SW 1271 (cell line): ENCODE measurements at places on chromosomes 11 and 22.

DNA sequence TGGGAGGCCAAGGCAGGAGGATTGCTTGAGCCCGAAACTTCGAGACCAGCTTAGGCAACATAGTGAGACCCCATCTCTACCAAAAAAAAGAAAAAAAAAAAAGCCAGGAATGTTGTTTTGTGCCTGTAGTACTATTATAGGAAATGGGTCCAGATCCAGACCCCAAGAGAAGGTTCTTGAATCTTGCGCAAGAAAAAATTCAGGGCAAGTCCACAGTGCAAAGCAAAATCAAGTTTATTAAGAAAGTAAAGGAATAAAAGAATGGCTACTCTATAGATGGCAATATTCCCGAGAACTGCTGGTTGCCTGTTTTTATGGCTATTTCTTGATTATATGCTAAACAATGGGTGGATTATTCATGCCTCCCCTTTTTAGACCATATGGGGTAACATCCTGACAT lies 51.2 kb upstream of the RDX start:
- DNase-seq = no peak

GRCh38 chr22:17607891-17608521 lies 20.5 kb downstream of the ATP6V1E1 start:
- DNase-seq = no peak

- no peak for DNase-seq
Observed at GRCh38 chr22:19815093-19815822, 39.4 kb downstream of the GNB1L start.

- no peak for DNase-seq
Observed at GRCh38 chr11:80320765-80321164, 879.9 kb upstream of the TENM4 start.

DNA sequence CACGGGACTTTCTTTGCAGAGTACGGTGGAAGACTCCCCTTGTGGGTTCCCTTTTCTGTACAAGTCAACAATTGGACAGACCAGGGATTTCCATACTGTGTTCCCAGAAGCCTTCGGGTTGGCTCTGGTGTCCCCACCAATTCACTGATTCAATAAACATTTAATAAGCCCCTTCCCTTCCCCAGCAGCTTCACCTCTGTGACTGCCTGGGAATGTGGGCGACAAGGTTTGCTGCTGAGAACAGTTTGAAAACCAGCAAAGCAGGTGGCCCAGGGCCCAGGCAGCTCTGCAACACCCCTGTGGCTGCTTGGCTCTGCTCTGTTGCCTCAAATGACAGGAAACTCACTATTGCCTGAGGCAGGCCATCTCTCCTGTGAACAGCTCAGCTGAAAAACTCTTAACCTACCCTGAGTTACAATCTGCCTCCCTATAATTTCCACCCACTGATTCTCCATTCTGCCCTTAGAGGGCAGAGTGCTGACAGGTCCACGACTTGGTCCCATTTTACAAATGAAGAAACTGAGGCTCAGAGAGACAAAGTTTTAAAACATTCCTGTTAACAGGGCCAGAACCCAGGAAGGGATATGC lies 10.4 kb downstream of the ADORA2A start:
- no peak for DNase-seq

GRCh38 chr11:71373791-71374454 lies 74.3 kb downstream of the DHCR7 start:
- DNase-seq = no peak

DNA sequence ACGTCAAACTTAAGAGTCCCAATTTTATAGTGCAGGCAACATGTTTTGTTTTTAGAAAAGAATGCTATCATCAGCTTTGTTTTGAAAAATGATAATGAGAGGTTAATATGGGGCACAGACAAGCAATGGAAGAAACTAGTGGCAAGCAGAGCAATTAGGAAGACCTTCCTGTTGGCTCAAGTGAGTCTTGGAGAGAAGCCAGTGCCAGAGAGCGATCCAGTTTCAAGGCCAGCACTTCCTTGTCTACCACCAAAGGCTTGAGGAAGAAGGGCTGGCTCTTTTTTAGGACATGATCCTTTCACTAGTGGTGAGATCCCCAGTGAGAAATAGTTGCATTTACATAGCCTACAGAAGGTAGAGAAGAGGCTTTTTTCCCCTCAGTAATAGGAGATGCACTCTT lies 1340.7 kb downstream of the LRRC4C start:
- DNase-seq = no peak

- no peak for DNase-seq
Observed at GRCh38 chr11:105783216-105783615, 173.3 kb downstream of the GRIA4 start.

- DNase-seq = no peak
Observed at GRCh38 chr11:65766535-65766934, 14.2 kb downstream of the AP5B1 start.

- peak; percentile 29 for DNase-seq
Observed at GRCh38 chr22:37904572-37905533, 1.2 kb upstream of the MICALL1 start.

GRCh38 chr11:78010755-78011154 lies 12.3 kb downstream of the KCTD14 start:
- no peak for DNase-seq

- DNase-seq = no peak
Observed at GRCh38 chr22:37248251-37248650, 4.2 kb upstream of the RAC2 start.

DNA sequence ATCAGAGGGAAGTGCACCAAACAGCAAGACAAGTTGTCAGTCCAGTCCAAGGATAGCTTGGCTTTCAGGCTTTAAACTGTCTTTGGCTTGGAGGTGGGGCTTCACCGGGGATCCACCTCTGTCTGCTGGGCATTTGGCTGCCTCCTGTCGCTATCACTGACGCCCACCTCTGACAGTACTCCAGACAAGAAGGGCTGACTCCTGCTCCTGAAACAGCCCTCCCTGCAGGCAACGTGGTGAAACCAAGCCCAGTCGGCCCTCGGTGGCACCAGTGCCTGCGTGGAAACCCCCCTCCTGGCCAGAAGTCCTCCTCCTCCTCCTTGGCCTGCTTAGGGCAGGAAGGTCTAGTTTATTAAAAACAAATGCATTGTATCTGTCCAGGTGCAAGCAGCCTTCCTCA lies 16.9 kb downstream of the DHCR7 start:
- no peak for DNase-seq

DNA sequence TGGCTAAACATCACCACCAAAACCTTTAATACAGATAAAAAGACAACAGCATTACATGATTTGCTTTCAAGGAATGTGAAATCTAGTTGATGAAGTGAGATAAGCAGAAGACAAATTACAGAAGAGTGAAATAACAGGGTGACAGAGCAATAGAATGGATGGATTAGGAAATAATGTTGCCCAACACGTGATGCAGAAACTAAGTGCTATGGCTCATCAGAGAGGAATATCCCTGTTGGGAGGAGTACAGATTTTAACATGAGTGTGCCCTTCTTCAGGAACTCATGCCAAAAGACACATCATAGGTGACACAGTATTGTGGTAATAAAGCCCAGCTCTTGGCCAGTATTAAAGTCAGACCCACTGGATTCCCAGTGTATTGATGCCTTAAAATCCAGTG lies 176.6 kb upstream of the RAG2 start:
- no peak for DNase-seq

DNA sequence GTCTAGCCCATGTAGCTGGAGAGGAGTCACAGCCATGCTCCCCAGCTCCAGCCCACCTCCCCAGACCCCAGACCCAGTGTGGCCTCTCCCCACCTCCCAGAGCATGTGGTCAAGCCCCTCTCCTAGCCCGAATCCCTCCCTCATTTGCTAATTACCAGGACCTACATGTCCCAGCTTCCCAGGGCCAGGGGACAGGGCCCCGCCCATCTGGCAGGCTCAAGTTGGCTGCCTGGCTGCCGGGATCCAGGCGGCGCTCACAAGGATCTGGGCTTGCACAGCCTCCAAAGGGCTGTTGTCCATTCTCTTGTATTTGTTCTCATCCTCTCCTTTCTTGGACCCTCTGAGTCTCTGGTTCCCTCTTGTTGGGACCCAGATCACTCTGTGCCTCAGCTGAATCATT lies 4.6 kb upstream of the MIF start:
- DNase-seq = no peak

DNA sequence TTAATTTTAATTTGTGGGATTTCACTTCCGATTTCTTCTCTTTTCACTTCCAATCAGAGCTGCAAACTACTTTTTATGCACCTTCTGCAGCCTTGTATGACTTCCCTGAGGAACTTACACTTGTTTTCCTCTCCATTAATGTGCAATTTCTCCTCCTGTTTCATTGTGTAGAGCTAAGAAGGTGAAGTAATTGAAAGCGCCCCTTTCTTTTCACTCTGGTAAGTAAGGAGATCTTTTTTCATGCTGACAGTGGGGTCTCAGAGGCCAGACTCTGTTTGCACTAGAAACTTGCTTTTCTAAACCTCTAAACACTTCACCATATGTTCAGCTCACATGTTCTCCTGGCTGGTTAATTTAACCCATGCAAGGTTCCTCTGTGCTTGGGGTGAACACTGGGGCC lies 117.0 kb downstream of the FANCF start:
- no peak for DNase-seq

GRCh38 chr11:43547430-43547831 lies 133.1 kb upstream of the HSD17B12 start:
- DNase-seq = no peak

DNA sequence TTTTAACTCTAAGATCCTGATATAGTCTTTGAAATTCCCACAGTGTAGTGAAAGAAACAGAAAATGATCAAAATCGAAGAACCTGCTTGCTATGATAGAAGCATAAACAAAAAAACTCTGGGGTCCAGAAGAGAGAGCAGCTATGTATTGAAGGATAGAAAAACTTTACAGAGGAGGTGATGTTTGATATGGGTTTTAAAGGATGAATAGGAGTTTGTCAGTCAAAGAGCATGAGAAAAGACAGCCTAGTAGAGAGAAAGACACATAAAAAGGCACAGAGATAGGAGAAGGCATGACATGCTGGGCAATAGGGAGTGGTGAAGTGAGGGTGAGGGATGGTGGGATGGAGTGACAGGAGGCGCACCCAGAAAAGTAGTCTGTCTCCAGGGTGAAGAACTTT lies 168.0 kb downstream of the INSC start:
- no peak for DNase-seq

DNA sequence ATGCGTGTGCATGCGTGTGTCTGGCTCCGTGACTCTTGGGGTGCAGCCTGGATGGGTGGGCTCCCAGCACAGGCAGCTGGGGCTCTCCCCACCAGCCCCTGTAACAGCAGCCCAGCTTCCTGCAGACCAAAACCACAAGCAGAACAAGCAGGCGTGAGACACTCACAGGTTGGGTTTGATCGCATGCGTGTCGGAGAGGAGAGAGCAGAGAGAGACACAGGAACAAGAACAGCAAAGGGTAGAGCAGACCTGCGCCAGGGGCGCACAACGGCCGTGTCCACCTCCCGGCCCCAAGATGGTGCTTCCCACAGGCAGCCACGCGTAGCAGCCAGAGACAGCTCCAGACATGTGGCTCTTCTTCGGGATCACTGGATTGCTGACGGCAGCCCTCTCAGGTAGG lies at the start of gene CD6:
Gene CD6 (plus strand): TSS at position 161 of the 400 bp plus-strand sequence. CDS start 186 bp downstream, at position 347.
- no peak for DNase-seq

GRCh38 chr11:43738600-43739409 lies 58.3 kb downstream of the HSD17B12 start:
- DNase-seq = peak; percentile 28

DNA sequence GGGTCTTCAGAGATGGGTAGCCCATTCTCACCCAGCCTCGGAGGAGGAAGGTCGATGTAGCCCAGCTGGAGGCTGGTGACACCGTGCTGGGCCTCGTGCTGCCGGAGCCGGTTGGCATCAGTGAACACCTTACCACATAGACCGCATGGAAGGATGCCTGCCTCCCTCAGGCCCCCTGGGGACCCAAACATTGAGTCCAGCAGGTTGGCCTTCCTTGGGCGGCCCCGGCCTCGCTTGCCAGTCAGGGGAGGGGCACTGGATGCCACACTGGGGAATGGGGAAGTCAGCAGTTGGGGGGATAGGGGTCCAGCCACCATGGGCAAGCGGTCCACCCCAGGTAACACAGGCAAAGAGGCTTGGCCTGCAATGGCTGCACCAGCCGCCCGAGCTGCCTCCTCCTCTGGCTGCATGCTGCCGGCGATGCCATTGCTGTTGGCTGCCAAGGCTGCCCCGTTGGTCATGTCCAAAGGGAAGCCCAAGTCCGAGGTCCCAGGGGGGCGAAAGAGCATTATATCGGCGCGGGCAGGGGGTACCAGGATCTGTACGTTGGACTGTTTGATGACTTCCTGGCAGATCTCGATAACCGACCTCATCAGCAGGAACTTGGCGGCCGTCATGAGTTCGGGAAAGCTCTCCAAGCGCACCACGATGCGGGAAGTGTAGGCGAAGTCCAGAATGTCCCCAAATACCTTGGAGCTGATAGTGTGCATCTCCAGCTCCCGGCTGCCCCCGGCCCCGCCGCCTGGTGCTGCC lies 1.4 kb downstream of the PATZ1 start:
- no peak for DNase-seq

- DNase-seq = peak; percentile 30
Observed at GRCh38 chr22:24803064-24803542, 2.9 kb upstream of the SGSM1 start.

DNA sequence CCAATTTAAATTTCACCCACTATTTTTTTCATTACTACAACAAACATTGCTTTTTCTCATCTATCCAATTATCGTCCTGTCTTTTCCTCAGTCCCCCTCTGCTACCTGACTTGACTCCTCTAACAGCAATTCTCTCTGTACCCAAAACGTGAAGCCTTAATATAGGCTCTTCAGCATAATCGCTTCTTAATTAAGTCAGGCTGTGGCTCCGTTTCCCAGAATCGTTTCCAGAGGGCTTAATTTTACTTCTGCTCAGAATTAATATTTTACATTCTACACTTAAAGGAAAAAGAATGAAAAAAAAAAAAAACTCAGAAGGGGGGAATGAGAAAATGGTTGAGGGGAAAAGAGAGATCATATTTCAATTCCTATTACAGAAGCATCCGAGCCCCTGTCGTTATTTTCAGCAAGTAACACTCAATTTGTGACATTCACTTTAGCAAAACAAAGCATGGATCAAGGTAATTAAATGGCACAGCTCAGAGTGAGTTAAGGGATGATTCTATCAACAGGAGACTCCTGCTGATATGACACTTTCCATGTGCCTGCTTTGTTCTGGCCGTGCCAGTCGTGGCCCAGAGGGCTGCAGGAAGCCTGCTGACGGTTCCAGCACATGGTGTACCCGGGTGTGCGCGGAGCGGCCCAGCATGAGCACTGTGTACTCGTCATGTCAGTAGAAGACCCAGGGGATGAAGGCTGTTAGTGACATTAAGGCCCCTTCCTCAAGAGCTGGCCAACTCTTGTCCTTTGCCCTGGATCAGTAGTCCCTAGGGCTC lies 272.5 kb downstream of the NTM start:
- DNase-seq = no peak

DNA sequence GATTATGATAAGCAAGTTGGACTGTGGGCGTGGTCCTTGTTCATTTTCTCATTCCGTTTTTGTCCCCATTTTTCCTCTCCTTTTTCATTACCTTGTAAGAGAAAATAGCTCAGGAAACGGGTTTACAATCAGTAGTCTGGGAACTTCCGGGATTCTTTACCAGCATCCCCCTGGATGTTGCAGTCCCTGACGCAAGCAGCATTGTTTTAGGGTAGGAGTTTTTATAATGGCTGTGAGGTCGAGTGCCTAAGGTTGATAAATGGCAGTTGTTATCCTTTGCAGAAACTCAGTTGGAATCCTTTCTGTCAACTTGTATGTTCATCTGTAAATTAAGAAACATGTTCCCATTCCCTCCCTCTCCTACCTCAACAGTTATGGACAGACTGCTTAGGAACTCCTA lies 68.3 kb downstream of the ARHGEF12 start:
- no peak for DNase-seq
